ENCODE measurements at places on chromosomes 5 and 9.

DNA sequence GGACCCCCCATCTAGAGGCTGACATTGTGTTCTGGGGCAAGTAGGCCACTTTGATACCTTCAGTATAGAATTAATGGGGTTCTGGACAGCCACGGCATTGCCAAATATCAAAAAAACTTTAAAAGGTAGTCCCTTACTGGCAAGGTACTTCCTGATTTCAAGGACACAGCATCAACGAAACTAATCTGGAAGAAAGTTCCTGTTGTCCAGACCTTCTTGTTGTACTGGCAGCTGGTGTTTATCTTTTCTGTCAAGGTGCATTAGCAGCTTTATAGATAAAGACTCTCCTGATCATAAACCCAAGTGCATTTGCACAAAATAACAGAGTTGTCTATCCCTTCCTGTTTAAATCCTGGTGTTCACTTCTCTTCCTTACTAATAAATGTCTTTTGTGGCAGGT, 23.7 kb upstream of the GOLGA1 start:
- DNase-seq: no peak

- DNase-seq: no peak
Measured at GRCh38 chr9:75084081-75084672, 3.8 kb downstream of the NMRK1 start.

GRCh38 chr5:40832345-40832744, 2.7 kb downstream of the RPL37 start:
- DNase-seq: no peak

GRCh38 chr5:5751498-5751897, 329.0 kb downstream of the ICE1 start:
- no peak for DNase-seq

DNA sequence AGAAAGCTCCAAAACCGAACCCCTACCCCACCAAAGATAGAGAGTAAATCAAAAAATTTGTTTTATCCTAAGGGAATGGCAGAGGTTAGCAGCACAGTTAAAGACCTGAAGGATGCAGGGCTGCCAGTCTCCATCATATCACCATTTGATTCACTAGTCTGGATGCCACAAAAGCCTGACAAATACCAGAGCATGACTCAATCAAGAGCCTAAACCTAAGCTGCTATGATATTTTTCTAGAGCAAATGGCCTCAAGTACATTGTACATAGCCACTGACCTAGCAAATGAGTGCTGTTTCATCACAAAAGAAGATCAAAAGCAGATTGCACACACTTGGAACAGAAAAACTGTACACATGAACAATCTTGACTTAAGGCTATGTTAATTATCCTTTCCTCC, 48.0 kb downstream of the DPYSL3 start:
- no peak for DNase-seq

DNA sequence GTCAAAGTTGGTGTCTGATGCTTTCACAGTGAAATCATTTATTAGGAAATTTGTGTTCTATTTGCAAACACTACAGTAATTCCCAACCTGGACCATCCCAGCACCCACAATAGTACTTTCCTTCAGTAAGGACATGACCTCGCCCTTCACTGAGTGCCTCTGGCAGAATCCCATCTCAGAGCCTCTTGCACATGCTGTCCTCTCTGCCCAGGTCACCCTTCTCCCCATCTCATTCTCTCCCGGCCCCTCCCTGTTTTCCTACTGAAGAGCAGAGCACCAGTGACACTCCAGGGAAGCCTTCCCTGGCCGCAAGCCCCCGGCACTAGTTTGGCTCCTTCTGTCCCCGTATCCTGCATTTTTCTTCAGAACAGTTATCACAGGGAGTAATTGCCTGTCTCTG, 220.4 kb downstream of the MAPKAP1 start:
- no peak for DNase-seq

DNA sequence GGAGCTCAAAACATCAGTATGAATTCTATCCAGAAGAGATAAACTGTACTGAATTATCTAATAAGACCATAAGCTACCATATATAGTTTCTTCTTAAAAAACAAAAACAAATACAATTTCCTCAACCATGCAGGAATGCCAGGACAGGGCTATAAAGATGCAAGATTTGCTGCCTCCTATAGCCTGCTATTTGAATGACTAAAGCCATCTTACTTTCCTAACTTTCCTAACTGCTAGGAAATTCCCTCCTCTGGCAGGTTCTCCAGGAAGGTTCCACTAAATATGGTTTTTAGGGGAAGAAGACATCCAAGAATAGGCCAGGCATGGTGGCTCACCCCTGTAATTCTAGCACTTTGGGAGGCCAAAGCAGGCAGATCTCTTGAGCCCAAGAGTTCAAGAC, 15.1 kb downstream of the KIF27 start:
- DNase-seq: no peak

DNA sequence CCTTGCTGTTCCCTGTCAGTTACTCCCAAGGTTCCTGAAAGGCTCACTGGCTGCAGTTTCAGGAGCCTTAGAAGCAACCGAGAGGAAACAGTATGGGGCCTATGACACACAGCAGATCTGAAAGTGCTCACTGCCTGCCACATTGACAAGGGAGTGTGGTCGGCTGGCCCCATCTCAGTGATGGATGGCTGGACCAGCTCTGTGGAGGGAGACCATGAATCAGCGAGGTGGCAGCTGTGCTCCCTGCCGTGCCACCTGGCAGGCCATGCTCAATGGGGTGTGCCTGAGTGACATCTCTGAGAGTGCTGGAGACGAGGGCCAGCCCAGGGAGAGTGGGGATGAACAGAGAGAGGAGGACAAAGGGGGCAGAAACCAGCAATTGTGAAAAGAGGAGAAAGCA, 49.1 kb downstream of the DOCK2 start:
- no peak for DNase-seq

GRCh38 chr5:83107692-83108420, 30.5 kb downstream of the XRCC4 start:
- no peak for DNase-seq

DNA sequence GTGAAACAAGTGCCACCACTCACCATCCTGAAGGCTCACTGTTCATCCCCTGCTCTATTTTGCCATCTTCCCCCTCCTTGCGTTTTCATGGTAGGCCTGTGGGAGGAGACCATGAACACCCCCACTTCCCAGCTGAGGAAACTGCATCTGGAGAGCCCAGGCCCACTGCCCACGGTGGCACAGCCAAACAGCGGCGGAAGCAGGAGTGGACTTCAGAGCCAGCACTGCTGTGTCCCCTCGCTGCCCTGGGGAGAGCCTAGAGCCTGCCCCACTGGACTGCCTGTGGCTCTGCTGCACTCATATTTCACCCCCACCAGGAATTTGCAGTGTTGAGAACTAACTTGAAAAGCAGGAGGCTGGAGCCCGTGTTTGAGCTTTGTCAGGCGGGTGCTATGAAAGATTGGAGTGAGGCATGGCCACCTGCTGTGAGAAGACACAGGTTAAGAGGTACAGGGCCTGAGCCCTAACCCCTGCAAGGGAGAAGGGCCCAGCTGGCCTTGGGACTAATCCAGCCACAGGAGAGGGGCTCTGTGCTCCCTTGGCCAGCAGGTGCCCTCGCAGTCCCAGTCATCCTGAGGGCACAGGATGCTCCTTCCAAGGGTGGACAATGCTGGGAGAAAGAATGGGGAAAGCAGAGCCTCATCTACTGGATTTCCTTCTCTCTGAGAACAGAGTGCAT, 79.0 kb downstream of the MACROH2A1 start:
- no peak for DNase-seq

All from GF-D8 (cell line).